ENCODE measurements at places on chromosomes 2 and 18.

GRCh38 chr2:98747888-98748287, 17.0 kb upstream of the MGAT4A start:
- DNase-seq = peak; percentile 14

DNA sequence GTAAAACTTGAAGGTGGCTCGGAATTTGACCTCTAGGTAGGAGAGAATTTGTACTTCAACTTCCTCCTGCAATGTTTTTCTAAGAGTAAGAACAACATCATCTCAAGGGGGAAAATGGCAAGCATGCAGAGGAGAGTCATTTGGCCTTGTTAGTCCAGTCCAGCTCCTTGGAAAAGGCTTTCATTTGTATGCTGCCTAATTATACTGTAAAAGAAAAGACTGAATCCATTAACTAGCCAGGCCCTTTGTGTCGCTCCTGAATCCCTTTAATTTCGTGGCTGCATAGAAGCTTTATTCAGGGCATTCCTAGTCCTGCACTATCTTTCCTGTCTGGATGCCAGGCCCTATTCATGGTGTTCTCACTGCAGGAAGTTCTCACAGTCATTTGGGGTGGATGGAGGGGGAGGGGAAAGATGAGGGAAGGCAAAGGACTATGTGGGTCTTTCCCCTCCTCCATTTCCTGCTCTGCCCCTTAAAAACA, 36.0 kb downstream of the PHLPP1 start:
- DNase-seq = no peak

DNA sequence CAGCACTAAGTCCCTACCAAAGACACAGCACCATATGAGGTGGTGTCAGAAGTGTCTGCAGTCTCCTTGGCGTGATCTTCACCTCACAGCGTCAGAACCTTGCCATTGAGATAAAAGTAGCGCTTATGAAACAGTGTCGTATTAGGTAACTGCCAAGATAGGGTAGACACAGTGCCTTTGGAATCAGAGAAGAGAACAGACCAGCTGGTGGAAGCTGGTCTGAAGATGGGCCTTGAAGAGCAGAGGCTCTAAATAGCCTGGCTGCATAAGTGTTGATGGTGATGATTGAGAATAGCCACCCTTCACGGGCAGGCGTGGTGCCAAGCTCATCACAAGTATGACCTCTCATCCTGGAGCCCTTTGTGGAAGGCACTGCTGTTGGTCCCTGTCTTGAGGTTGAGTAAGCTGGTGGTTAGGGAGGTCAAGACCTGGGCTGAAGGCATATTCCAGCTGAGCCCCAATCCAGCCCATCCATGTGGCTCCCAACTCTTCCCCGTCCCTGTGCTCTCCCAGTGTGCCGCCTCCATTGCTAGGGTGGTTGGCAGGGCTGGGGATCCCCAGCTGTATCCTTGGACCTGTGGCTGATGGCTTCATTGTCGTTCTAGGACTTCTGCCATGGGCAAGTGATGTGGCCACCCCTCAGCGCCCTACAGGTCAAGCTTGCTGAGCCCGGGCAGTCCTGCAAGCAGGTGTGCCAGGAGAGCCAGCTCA, 187.4 kb downstream of the MGAT5 start:
- DNase-seq = no peak

GRCh38 chr2:26333293-26333692, 12.7 kb upstream of the SELENOI start:
- DNase-seq = no peak

GRCh38 chr2:239674981-239675825, 274.4 kb upstream of the HDAC4 start:
- no peak for DNase-seq

DNA sequence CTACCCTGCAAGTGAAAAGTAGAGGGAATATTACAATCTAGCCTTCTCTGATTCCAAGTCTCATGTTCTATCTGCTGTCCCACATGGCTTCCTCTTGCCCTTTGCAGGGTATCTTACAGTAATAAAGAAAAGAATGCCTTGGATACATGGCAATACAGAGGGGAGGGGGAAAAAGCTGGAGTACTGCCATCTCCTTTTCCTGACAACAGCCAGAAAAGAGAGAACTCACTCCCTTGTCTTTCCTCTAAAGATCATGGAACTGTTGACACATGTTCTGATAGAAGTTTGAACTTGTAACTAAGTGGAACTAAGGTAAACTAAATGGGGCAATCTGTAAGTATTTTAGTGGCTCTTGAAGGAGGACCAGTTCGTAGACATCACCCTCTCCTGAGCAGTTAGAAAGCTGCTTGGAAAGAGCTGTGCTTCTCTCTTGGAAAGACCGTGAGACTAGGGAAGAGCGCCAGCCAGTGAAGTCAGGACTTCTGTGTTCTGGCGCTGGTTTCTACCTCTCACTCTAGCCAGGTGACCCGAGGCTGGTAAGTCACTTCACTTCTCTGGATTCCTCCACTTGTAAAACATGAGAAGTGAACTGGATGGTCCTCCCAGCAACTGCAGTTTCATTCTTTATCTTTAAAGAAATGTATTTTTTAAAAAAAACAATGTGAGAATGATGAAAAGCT, 242.3 kb upstream of the FOSL2 start:
- no peak for DNase-seq

DNA sequence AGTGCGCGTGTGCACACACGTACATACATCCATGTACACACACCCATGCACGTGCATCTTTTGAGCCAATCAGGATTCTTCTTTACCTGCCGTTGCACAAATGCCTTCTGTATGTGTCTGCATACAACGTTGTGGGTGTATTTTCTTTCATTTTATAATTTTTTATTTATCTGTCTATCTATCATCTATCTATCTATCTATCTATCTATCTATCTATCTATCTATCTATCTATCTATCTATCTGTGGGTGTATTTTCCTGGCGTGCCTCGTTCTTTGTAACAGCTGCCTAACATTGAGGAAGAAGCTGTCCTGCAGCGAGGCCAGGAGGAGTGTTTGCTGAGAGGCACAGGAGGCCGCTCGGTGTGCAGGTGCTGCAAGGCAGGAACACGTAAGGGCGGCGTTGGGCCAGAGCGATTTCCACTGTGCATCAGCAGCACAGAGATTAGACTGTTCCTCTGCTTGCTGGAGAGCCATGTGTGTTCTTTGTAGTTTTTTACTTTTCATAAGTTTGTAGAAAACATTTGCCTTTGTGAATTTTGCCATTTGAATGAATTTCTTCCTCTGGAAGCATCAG, 84.4 kb downstream of the DGKD start:
- no peak for DNase-seq

GRCh38 chr2:72031346-72032110, 116.1 kb downstream of the CYP26B1 start:
- DNase-seq = no peak

- DNase-seq = peak; percentile 12
Measured at GRCh38 chr2:217943446-217944321, 59.1 kb downstream of the TNS1 start.

- DNase-seq = no peak
Measured at GRCh38 chr2:205858881-205859441, 176.7 kb downstream of the NRP2 start.

- DNase-seq = no peak
Measured at GRCh38 chr18:8056723-8057122, 489.6 kb downstream of the PTPRM start.

- DNase-seq = no peak
Measured at GRCh38 chr2:153477636-153478288, 800 bp downstream of the RPRM start.

DNA sequence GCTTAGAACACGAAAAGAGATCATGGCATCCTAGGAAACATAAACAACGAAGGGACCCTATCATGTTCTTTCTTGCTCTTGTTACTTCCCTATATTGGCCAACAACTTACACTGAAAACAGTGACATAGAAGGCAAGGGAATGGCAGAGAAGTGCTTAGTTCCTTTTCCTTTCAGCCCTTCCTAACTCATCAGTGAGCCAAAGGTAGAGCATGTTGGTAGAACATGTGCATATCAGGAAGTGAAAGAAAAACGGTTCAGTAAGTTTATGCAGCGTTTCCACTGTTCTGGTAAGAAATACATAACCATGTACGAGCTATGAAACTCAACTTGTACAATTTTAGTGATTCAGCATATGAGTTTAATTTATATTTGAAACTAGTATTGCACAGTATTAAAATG, 21.7 kb downstream of the AKAIN1 start:
- DNase-seq = no peak

- no peak for DNase-seq
Measured at GRCh38 chr2:42834161-42834560, 41.8 kb upstream of the HAAO start.

DNA sequence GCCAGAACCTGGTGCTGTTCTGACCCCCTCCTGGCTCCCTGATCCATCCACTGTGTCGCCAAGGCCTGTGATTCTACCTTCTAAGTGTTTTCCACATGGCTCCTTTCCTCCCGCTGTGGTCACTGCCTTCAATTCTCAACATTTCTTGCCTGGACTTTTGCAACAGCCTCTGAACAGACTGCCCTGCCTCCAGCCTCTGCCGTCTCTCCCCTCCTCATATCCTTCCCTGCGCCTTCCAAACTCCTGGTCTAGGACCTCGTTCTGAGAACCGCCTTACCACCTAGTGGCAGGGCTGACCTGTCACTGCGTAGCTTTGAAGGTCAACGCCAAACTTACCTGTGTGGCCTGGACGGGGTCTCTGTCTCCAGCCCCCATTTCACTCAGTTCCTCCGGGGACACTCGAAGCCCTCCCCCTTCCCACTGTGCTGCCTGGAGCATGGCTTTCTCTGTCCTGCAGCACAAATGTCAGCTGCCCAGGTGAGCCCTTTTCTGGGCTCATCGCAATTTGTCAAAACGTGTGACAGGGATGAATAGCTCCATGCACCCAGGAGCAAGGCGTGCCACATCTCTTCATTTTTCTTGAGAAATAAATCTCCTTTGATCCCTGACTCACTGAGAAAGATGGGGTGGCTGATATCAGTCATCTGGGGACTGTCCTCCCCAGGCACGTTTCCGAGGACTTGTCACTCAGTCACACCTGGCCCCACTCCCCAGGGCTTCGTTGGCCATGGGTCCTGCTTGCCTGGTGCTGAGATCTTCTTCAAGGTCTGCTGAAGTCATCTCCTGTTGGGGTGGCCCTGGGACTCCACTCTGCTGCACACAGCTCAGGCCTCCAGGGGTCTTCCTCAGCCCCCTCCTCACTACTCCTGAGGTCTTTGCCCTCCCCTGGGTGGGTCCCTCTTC, 46.7 kb downstream of the LDLRAD4 start:
- DNase-seq = no peak

Measured in NCI-H345 (cell line).